ENCODE measurements at places on chromosomes 12 and 14.
A peak's percentile ranks its signal among the peaks of the same experiment; 100 is the strongest.

GRCh38 chr12:57766464-57767304 lies at the start of gene CYP27B1:
TSS of gene CYP27B1 (minus strand) at chr12:57767078. CDS start at chr12:57767041, 37 bp downstream.
- no peak for DNase-seq

DNA sequence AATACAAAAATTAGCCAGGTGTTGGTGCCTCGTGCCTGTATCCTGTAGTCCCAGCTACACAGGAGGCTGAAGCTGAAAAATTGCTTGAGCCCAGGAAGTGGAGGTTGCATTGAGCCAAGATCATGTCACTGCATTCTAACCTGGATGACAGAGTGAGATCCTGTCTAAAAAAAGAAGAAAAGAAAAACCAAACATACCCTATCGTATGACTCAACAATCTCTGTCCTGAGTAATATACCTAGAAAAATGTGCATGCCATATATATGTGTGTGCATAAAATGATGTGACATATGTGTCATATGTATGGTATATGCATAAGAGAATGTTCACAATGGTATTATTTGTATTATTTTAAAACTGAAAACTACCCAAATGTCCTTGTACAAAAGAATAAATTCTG lies 261.5 kb upstream of the CLEC14A start:
- no peak for DNase-seq

DNA sequence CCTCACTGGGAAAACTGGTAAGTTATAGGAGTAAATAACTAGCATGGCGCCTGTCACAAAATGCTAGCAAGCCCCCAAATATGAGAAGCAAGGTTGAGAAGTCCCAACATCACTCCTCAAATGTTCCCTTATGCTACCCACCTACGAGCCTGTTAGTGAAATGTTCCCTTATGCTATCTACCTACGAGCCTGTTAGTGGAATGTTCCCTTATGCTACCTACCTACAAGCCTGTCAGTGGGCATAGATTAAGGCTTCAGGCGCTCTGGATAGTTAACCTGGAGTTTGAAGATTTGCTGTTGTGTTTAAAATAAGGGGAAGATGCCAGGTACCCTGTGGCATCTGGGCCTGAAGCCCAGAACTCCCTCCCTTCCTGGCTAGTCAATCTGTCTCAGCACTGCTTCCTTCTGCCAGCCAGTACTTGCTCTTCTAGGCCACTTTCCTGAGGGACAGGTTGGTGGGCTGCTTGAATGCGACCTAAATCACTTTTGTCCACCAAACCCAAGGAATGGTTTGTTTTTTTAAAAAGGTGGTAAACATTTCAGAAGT lies 67.1 kb upstream of the SINHCAF start:
- DNase-seq = no peak

DNA sequence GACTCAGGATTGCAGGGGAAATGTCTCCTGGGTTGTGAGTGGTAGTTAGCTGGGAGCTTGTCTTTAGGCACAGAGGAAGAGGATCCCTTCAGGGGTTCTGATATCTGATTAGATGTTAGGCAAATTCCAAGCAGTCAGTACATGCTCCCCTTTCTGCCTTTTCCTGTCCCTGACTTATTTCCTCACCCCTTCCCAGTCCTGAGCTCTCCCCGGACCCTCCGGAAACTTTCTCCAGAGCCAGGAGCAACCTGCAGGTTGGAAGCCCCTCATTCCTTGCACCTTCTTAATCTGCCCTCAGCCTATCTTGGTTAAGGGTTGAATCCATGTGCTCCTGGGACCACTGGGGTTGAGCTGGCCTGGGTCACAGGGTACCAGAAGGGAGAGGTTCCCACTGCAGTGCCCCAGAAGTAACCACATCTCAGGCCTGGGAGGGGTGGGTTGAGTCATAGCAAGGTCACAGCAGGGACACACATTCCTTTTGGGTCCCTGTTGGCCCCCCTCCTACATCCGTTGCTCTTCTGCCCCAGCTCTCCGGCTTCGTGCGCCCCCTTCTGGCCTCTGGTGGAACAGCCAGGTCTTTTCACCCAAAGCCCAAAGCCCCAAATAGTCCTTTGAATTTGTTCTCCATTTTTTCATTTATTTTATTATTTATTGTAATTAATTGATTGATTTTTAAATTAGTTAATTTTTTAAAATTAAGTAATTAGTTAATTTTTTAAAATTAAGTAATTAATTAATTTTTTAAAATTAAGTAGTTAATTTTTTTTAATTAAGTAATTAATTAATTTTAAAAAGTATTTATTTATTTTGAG lies 1.8 kb downstream of the IGFBP6 start:
- peak; percentile 73 for DNase-seq

DNA sequence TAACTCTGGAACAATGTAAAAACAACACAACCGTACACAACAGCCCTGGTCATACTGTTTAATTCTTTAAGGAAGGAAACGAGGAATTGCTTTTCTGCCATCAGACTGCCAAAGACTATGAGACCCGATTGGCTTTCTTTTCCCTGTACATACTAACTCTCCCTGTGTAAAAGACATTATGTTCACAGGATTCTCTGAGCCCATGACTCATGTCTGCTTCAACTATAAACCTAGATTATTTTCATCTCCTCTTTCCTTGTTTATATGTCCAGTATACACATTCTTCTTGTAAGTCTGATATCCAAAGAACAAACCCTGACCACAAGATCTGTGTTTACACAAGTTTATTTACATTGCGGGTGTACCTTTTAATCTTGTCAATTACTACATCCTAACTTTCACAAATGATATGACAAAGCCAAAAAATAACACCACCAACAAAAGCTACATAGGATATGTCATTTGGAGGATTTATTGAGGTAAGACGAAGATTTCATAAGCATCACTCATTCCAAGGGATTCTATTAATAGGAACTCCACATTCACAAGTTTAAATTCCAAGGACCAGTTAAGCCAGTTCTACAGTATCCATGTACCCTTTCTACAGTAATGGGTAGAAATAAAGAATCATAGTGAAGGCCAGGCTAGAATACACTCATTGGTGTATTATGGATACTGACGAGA lies 67.3 kb downstream of the STXBP6 start:
- DNase-seq = no peak

DNA sequence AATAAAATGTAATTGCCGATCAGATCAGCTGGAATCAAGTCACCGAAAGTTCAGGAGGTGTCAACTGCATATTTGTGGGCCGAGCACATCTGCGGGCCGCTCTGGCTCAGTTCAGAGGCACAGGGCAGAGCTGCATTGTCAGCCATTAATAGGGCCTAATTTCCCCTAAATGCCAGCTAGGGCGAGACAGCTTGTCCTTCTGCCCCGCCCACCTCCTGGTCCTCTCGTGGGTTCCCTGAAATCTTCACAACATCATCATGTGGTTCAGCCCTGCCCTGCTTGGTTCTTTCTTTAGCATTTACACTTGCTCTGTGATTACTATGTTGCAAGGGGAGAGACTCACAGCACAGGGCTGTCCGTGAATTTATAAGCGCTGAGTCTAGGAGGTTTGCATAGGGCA lies 148.9 kb downstream of the CHST11 start:
- DNase-seq = no peak

GRCh38 chr14:75184492-75184891 lies 8.1 kb upstream of the TMED10 start:
- peak; percentile 16 for DNase-seq

- no peak for DNase-seq
These were observed 197.3 kb upstream of the PPFIA2 start for GRCh38 chr12:81956468-81956860.

- no peak for DNase-seq
These were observed 1.6 kb upstream of the RPS26 start for GRCh38 chr12:56040151-56040550.

- no peak for DNase-seq
These were observed 422.5 kb upstream of the PDE3A start for GRCh38 chr12:19945559-19946435.
